ENCODE measurements at places on chromosomes 2 and 18. TPM values are rescaled to one million over a fixed set of nuclear protein-coding genes. Genes with fewer than 3 reads are reported as not detected.

SPAG16 gene
- total RNA-seq: 48.5 TPM

DNA sequence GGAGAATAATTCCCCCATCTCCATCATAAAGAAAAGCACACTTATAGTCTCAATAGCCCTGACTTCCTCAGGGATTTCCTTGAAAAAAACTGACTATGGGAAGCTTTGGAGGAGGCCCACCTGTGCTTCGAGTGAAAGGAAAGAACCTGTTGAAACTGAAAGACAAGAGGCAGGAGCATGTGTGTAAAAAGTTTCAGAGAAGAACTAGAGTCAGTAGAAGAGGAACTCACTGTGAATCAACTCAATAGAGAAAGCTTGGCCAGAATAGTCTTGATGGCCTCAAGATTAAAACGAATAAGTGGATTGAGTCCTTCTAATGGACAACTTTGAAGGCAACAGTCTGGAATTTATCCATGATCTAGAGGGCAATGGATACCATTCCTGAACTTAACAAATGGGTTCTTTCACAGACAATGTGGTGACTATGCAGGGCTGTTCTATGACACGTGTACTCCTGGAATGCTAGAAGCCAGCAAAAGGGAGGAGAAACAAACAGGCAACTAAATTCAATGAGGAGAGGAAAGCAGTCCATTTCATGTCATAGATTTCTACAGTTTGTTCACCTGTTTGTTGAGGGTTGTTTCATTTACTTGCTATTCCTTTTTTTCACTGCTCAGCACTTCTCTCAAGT is 442.3 kb downstream of the GRB14 start:
- DNase-seq: no peak

- no peak for DNase-seq
Observed at GRCh38 chr18:75249175-75249518, 38.5 kb downstream of the TSHZ1 start.

- DNase-seq: no peak
Observed at GRCh38 chr2:191959209-191959608, 112.3 kb upstream of the CAVIN2 start.

DNA sequence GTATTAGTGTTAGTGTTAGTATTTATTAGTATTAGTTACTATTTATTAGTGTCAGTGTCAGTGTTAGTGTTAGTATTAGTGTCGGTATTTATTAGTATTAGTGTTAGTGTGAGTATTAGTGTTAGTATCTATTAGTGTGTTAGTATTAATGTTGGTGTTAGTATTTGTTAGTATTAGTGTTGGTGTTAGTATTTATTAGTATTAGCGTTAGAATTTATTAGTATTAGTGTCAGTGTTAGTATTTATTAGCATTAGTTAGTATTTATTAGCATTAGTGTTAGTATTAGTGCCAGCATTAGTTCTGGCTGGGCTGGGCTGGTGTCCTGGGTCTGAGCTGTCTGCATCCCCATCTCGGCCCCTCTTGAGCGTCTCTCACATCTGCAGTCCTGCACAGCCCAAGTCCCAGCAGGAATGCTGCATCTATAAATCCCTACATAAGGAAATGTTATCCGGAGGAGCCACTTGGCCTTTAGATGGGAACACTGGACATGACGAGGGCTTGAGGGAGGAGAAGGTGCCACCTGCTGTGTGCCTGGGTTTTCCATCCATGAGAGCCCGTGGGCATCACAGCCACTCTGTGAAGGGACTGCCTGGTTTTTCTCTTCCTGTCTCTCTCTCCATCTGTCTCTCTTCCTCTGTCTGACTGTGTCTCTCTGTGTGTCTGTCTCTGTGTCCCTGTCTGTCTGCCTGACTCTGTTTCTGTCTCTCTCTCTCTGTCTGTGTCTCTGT is 33.6 kb downstream of the TWIST2 start:
- DNase-seq: no peak

- no peak for DNase-seq
Observed at GRCh38 chr2:157174321-157174720, 83.2 kb upstream of the GALNT5 start.

GRCh38 chr2:7190587-7191324 is 273.5 kb downstream of the RNF144A start:
- peak; percentile 81 for DNase-seq

AFF3 gene
- 0.56 TPM for total RNA-seq

GRCh38 chr2:39264733-39265132 is 21.0 kb upstream of the CDKL4 start:
- DNase-seq: no peak

ST6GAL2 gene
- total RNA-seq: 12.8 TPM

GRCh38 chr18:55405475-55405874 is 182.5 kb downstream of the TCF4 start:
- DNase-seq: no peak

- DNase-seq: no peak
Observed at GRCh38 chr2:69469375-69469774, 32.1 kb upstream of the NFU1 start.

ZSWIM2 gene
- 0.39 TPM for total RNA-seq

- DNase-seq: no peak
Observed at GRCh38 chr18:50053111-50053510, 141.8 kb downstream of the MYO5B start.

Data from neural progenitor cell (in vitro differentiated cells).